Fibroblast of the aortic adventitia (primary cell): ENCODE measurements at places on chromosomes 4 and X.

GRCh38 chrX:153516073-153516472 lies 1.4 kb upstream of the ATP2B3 start:
- no peak for DNase-seq

DNA sequence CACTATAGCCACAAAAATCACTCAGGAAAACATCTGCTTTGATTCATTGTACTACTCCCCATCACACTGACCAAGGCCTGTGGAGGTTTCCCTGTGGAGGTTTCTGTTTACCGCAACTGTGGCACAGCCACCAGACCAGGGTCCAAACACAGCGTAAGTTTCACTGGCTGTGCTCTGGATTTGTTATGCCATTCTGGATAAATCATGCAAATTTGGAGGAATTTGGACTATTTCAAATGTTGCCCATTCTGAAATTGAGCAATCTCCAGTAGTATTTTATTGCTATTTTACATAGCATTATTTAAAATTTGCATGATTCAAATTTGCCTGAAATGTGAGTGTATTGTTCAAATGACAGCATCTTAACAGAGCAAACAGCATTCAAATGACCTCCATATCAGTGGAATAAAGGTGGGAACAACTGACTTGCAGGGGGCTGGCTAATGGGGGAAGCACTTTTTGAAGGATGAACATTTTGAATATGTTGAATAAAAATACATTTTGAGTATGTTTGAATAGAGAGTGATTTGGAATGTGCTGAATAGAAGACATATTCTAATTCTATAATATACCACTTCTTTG lies 66.1 kb upstream of the ACSL1 start:
- DNase-seq = no peak

DNA sequence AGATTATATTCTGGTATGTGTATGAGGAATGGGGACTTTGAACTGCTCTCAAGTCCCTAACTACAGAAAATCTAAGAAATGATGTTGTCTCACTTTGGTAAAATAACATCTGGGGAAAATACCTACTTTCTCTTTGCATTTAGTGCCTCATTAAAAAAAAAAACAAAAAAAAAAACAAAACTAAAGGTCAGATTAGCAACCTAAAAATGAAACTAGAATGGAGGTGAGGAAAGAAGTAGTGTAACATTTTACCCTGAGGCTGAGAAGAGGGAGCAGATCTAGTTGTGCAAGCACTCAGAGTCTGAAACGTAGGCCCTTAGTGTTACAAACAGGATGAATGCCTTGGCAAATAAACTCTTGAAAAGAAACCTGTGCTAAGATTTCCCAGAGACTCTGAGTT lies 56.0 kb downstream of the VGLL1 start:
- DNase-seq = no peak

- no peak for DNase-seq
These were observed 292.8 kb downstream of the RAPGEF2 start for GRCh38 chr4:159395693-159396092.

DNA sequence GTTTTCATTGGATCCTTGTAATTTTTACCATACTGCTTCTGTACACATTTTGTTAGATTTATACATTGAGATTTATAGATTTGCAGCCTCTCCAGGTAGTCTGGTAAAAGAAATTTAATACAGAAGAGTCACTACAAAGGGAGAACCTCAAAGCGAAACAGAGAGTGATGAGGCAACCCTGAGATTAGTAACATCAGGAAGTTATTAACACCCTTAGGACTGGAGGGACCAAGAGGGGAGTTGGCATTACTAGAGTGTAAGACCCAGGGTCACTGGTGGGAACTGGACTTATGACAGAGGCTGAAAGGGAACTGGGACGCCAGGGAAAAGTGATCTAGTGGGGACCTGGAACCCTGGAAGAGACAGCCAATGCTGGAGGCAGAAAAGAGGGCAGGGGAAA lies 20.6 kb upstream of the MAML3 start:
- DNase-seq = no peak

DNA sequence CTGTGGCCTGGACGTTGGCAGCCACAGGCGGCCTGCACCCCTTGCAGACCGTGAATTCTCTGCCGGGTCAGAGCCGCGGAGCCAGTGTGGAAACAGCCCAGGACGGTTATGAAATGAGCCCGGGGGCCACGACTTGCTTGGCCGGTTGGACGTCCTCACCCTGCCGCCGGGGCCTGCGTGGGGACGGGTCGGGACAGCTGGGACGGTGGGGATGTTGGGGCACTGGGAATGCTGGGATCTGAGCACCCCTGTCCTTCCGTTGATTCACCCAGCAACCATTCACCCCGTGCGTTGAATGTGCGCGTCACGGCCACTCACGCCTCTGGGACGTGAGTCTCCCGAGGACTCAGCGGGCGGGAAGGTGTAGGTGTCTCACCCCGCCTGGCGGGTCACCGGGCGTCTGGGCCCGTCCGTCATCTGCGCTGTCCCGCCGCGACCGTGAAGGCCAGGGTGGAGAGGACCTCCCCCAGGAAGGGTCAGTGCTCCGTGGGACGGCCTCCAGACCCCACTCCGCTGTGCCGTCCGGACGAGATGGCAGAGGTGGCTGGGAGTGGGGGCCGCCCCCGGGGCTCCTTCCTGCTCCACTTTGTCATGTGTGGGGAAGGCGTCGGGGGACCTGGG lies 4.5 kb upstream of the PLCXD1 start:
- DNase-seq = peak; percentile 43

GRCh38 chr4:1200425-1201035 lies 28.1 kb upstream of the SPON2 start:
- DNase-seq = peak; percentile 83

DNA sequence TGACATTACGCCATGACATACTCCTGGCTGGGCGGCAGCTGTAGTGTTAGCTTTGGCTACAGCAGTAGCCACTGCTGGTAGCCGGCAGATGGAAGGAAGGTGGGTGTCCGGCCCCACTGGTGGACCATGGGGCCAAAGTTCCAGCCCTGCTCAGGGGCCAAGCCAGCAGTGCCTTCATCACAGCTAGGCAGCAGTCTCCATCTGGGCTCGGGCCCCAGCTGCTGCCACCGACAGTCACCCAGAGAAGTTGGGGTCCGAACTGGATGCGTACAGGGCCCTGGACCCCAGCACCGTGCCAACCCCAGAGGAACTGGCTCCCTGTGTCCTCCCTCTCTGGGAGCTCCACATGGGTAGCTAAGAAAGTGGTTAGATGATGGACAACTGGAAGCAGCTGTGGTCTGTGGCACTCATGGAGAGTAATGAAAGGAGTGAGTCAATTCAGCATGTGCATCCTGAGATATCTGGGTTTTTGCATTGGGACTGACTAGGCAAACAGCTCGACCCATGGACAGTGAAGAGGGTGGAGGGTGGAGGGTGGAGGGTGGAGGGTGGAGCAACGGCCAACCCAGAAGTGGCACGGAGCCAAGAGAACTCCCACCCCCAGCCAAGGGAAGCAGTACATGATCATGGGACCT lies 366.6 kb upstream of the GRIA3 start:
- DNase-seq = no peak

DNA sequence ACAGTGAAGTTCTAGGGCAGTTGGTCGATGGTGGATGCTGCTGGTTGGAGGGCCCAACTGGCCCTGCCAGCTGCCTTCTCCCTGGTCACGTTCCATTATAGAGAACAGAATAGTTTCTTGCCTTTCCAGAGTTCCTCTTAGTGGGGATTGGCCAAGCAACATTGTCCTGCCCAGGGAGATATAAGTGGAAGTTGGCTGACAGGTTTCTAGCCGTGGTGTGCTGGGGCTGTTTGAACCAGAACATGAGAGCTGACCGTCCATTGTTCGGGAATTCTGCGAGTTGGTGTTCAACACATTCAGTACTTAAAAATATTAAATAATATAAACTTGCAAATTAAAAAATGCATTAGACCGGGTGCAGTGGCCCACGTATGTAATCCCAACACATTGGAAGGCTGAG lies 3.5 kb upstream of the AFAP1 start:
- DNase-seq = no peak

- DNase-seq = no peak
These were observed 4.8 kb downstream of the AVPR2 start for GRCh38 chrX:153909024-153909979.

DNA sequence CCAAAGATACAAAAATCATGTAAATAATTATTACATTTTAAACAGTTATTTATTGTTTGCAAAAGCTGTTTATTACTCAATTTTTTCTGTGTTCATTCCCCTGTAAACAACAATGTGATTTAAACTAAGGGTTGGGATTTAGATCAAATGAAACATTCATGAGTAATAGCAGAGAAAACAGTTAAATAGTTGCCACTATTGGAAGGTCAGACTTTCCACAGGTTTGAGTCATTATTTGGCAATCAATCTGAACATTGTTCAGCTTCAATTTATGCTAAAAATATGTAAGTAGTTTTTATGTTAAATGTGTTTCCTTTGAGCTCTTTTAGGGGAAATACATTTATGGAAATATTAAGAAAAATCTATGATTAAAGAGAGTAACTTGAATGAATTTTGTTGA lies 144.9 kb downstream of the STIM2 start:
- DNase-seq = peak; percentile 87

DNA sequence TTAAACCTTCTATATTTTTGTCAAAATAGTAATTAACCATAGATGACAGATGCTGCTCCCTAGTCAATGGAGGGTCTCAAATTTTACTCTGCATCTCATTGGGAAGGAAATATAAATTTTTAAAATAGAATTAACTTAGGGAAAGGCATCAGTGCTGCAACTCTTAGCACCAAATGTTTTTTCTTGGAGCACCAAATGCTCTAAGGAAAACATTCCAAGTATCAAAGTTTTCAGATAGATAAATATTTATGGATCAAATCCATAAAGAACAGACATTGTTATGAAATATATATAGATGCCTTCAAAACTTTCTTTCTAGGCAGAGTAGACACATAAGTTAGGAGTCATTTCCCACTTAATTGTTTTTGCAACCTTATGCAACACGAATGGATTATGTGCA lies 168.7 kb downstream of the ANTXR2 start:
- DNase-seq = no peak

DNA sequence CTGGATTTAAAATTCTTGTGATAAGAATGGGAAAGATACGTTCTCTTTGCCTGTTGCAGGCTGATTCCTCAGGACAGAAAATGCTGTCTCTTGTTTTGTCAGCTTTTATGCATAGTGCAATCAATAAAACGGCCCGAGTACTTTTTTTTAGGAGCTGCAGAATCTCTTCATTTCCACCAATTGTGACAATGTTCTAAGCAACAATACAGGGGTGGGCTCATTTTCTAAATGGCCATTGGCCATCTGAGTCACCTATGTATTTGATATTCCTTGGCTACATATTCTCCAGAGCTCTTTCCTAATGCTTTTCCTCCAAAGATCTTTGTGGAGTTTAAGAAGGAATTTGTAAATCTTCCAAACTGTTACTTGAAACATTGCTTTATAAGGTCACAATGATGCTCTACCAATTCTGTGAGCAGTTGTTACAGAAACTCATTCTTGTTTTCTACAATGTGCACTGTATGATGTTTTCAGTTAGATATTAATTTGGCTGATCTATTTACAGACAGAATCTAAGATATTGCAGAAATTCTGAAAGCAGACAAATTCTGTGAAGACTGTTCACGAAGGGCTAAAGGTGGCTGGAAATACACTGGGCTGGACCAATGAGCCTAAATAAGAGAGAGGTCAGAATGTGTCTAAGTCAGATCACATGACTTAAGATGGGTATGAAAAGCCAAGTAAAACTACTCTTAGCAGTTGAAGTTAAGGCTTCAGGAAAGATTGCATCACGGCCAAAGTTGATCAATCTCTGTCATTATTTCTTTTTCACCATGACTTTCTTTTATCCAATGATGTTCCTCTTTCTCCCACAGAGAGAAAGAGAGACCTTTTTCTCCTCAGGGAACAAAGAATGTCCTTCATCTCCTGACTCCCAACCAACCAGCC lies 33.4 kb downstream of the TAPT1 start:
- peak; percentile 73 for DNase-seq

GRCh38 chrX:45709381-45709780 lies 508.7 kb upstream of the DIPK2B start:
- no peak for DNase-seq

DNA sequence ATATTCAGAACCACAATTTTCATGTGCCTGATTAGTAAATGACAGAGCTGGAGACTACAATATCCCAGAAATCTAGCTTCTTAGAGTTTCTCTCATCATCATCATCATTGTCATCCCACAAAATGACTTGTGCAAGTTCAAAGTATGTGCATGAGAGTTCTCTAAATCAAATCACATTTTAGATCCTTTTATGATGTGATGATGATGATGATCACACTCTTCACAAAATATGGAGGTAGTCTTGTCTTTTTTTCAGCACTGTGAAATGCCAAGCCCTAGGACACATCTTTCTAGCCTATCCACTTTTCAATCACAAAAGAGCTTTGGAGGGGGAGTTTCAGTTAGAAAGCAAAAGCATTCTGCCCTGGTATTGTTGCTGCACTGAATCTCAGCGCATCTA lies 7.4 kb downstream of the MBNL3 start:
- DNase-seq = no peak

DNA sequence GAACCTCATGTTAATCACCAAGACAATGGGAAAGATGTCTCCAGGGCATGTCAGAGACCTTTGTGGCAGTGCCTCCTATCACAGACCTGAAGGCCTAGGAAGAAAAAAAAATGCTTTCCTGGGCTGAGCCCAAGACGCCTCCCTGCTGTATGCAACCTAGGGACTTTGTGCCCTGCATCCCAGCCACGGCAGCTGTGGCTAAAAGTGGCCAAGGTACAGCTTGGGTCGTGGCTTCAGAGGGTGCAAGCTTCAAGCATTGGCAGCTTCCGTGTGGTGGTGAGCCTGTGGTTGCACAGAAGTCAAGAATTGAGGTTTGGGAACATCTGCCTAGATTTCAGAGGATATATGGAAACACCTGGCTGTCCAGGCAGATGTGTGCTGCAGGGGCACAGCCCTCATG lies 40.5 kb downstream of the SPANXN3 start:
- no peak for DNase-seq

DNA sequence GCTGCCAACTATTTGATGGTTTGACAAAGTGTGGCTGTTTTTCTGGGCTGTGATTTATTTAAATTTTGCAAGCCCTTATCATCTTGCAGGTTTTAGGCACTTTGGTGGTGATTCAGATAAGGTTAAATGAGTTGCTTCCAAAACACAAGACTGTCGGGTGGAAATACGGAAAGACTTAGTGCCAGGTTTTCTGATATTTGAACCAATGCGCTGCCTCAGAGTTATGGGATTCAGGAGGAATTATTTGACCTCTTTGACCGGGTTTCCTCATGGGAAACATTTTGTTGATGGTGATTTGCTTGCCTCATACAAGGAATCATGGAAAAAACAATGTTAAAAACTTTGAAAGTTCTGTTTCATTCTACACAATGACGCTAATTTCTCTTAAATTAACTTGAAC lies 136.1 kb upstream of the MAP9 start:
- DNase-seq = peak; percentile 31

DNA sequence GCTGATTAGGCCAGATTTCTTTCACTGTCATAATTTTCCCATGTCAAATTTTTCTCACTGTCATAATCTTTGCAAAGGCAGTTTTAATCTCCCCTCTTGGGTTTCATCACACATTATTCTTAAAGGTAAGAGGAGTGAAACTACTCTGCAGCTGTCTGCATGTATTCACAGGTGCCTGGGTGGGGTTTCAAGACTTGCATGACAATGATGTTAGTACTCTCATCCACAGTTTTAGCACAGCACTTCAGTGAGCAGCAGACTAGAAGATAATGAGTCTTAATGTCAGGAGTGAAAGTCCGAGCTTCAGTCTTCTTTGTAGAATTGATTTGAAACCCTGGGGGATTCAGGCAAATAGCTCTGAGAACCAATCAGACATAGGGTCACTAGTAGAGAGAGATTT lies 182.5 kb upstream of the GALNT7 start:
- DNase-seq = no peak

GRCh38 chr4:178963446-178964045 lies 1521.3 kb upstream of the AGA start:
- DNase-seq = no peak

GRCh38 chr4:24979554-24979953 lies 51.2 kb downstream of the LGI2 start:
- DNase-seq = peak; percentile 38
